ENCODE measurements at places on chromosomes 16 and 17. TPM values are rescaled to one million over a fixed set of nuclear protein-coding genes. Genes with fewer than 3 reads are reported as not detected.

PPL gene
- not detected for total RNA-seq

GRCh38 chr17:732902-733720, 715 bp downstream of the TLCD3A start:
- no peak for DNase-seq

DNA sequence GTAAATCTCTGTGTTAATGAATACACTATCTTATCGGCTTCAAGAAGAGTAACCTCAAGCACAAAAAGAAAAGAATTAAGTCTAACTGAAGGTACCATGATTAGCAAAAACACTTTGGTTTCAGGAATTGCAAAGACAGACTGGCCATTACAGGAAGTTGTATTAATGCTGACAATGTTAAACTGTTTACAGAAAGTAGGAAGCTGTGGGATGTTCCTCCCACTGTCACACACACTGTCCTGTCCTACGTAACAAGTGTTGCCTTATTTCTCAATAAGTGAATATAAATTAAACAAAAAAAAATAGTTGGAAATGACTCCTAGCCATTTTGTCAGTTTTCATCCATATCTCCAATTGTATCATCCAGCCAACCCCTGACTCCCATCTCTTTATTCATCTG, 8.6 kb downstream of the GNA13 start:
- DNase-seq: no peak

- DNase-seq: no peak
Observed at GRCh38 chr16:85211271-85211801, 99.1 kb upstream of the CIBAR2 start.

DNA sequence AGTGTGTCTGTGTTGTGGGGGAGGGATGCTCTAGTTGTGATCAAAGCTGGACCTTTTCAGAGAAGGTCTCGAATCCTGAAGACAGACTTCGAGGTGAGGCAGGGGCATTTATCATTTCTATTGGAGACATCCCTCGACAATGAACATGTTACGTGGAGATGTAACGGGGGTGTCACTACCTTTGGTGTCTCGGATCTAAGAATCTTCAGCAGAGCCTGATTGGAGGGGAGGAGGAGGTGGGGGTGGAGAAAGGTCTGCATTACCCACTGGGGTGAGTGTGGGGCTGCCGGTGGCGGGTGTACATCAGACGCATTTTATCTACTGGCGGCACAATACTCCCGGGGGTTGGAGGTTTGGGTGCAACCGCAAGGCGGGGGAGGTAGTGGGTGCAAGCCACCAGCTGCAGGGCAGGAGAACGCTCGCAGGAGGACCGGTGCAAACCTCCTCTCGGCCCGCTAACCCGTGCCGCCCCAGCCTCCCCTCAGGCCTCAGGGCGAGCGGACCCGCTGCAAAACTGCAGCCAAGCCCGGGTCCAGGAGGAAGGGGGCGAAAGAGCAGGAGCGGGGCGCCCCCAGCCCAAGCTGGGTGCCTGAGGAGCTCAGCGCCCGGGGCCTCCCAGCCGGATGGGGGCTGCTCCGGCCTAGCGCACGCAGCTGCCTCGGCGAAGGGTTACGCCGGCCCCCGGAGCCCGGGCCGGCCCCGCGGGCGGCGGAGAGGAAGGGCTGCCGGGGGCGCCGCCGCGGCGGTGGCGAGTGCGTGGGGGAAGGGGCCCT, 735 bp downstream of the ZNF652 start:
- DNase-seq: peak; percentile 75

GRCh38 chr16:54055864-54056263, 230.7 kb downstream of the IRX3 start:
- no peak for DNase-seq

GRCh38 chr17:12664252-12664651, 1.4 kb upstream of the MYOCD start:
- no peak for DNase-seq
